Activated naive CD4-positive, alpha-beta T cell treated with anti-CD3 and anti-CD28 coated beads for 36 hours (primary cell): ENCODE measurements at places on chromosomes 5 and 9.
A peak's percentile ranks its signal among the peaks of the same experiment; 100 is the strongest.

- H3K27me3 ChIP-seq, result no peaks in the 10 kb centered on the region
- no peak overlapping the region for H3K27ac ChIP-seq
- H3K4me1 ChIP-seq, result no peaks in the 10 kb centered on the region
- no peak for DNase-seq
- no peak overlapping the region for H3K4me3 ChIP-seq
- no peaks in the 10 kb centered on the region for H3K36me3 ChIP-seq
Observed at GRCh38 chr5:148005788-148006520, 57.8 kb upstream of the SPINK5 start.

DNA sequence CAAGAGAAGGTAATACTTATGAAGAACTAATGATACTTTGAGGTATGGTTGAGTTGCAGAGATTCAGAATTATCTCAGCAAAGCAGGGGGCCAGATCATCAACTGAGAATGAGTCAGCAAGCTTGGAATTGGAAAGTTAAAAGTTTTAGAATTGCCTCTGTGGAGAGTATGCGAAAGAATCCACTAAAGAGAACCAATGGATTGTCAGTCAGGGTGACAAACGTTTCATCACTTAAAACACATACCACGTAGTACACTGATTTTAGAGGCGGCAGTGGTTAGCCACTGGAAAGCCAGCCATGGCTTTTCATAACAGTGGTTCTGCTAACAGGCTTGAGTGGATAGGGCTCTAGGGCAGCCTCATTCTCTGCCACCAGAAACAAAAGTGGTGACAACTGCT, 30.7 kb downstream of the AOPEP start:
- H3K27ac ChIP-seq, result no peak overlapping the region
- DNase-seq, result no peak
- no peak overlapping the region for H3K4me3 ChIP-seq
- no peaks in the 10 kb centered on the region for H3K27me3 ChIP-seq

DNA sequence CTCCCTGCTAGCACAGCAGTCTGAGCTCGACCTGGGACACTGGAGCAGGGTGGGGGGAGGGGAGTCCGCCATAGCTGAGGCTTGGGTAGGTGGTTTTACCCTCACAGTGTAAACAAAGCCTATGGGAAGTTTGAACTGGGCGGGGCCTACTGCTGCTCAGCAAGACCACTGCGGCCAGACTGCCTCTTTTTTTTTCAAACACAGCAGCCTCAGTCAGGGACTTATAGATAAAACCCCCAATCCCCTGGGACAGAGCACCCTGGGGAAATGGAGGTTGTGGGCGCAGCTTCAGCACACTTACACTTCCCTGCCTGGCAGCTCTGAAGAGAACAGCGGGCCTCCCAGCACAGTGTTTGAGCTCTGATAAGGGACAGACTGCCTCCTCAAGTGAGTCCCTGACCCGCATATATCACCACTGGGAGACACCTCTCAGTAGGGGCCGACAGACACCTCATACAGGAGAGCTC, 151.1 kb upstream of the APC start:
- H3K36me3 ChIP-seq, result no peaks in the 10 kb centered on the region
- no peaks in the 10 kb centered on the region for H3K4me1 ChIP-seq
- no peak overlapping the region for H3K4me3 ChIP-seq

DNA sequence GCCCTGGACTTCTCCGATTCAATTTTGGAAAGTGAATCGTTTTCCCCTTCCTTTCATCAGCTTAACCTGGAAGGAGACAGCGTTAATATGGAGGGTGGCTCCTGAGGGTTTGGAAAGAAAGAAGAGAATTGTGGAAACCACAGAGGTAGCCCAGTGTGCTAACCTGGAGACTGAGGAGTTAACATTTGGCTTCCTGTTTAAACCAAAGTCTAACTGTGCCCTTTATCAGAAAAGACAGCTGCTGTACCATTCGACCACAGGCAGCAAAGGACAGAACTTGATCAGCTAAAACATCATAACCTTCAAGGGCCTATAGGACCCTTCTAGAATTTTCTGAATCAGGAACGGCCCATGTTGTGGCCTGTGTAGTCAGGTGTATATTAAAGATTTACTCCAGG, 735 bp downstream of the IDNK start:
- peak overlapping the region; percentile 93 for H3K27ac ChIP-seq
- peak overlapping the region; percentile 72 for H3K4me3 ChIP-seq
- no peaks in the 10 kb centered on the region for H3K27me3 ChIP-seq

DNA sequence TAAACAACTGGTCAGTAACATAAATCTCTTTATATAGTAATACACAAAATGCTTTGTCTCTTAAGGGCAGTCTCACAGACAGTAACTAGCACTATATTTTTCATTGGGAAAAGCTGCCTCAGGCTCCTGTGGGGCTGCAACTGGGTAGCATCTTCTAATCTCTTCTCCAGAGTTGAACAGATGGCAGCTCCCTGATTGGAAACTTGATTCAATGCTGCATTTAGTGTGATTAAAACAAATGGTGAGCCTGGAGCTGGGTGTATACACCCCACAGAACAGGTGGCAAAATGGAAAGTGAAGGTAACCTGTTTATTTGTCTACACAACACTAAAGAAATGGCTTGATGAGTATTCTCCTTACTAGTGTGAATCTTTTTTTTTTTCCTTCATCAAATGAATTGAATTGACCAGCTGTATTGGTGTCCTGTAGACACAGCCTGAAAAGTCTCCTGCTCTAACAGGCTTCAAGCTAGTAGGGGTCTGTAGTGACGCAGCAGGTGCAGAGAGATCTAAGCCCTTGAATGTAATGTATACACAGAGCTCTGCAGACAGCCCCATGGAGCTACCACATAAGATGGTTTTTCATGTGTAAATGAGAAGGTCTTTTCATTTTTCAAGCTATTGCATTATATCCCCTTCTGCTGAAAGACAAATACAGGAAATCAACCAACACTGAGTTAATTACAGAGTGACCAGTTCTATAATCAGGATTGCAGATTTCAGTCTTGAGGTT, 43.3 kb downstream of the IZUMO3 start:
- no peaks in the 10 kb centered on the region for H3K27me3 ChIP-seq
- no peaks in the 10 kb centered on the region for H3K4me1 ChIP-seq
- DNase-seq, result no peak

DNA sequence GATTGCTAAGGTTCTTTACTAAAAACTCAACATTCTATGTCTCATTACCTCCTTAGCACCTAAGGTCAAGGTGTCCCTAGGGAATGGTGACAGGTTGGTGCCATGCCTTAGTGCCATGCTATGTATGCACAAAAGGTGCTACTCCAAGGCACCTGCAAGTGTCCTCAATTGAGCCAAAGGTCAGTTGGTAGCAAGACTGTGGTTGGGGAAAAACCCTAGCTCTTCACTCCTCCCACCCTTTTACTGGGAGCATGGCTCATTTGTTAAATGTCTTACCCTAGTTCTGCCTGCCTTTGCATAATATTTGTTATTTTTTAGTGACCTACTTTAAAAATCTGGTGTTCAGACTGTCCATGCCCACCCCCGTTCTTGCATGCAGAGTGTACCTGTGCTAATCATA, 17.0 kb downstream of the ACO1 start:
- H3K4me3 ChIP-seq, result no peak overlapping the region
- no peak for DNase-seq
- H3K27me3 ChIP-seq, result no peaks in the 10 kb centered on the region
- peaks cover 6% of the 10 kb centered on the region for H3K4me1 ChIP-seq

GRCh38 chr5:9545992-9546851, at the start of gene SEMA5A:
SEMA5A (minus strand) TSS chr5:9546075; CDS start chr5:9379946, 166,129 bp downstream.
- H3K27me3 ChIP-seq, result peaks cover 18% of the 10 kb centered on the region
- H3K4me3 ChIP-seq, result peak within 1 kb of the TSS; percentile 61

DNA sequence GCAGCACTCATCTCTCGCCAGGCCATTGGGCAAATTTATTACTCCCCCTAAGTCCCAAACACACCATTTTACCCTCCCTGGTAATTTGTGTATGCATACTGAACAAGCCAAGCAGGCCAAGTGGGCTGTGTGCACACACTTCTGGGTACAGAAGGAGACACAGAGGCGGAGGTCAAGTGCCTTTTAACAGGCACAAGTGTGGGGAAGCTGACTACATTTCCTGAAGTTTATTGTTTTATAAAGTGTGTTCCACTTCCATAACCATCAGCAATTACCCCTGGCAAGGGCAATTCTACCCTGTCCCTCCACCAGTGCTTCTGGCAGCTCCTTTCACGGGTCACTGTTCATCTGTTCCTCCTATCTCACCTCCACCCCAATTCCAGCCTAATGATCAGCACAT, 93.9 kb downstream of the SETX start:
- H3K27ac ChIP-seq, result no peak overlapping the region
- peaks cover 11% of the 10 kb centered on the region for H3K36me3 ChIP-seq
- DNase-seq, result no peak
- no peak overlapping the region for H3K4me3 ChIP-seq
- H3K27me3 ChIP-seq, result no peaks in the 10 kb centered on the region
- peaks cover 7% of the 10 kb centered on the region for H3K4me1 ChIP-seq

GRCh38 chr5:129991780-129992179, 87.5 kb downstream of the CHSY3 start:
- H3K4me3 ChIP-seq, result no peak overlapping the region
- DNase-seq, result no peak
- no peaks in the 10 kb centered on the region for H3K4me1 ChIP-seq
- peaks cover 8% of the 10 kb centered on the region for H3K27me3 ChIP-seq
- H3K27ac ChIP-seq, result no peak overlapping the region

- H3K36me3 ChIP-seq, result peaks cover 25% of the 10 kb centered on the region
- DNase-seq, result no peak
- peaks cover 2% of the 10 kb centered on the region for H3K4me1 ChIP-seq
- H3K4me3 ChIP-seq, result no peak overlapping the region
- H3K27me3 ChIP-seq, result no peaks in the 10 kb centered on the region
- H3K27ac ChIP-seq, result no peak overlapping the region
Observed at GRCh38 chr9:91298311-91298710, 63.4 kb downstream of the AUH start.

- peaks cover 19% of the 10 kb centered on the region for H3K27me3 ChIP-seq
- no peak overlapping the region for H3K4me3 ChIP-seq
- H3K36me3 ChIP-seq, result no peaks in the 10 kb centered on the region
- no peak for DNase-seq
Observed at GRCh38 chr5:124654418-124654817, 92.0 kb downstream of the ZNF608 start.
